A549 treated with DMSO at 1 μM for 4 hours (cell line): ENCODE measurements at places on chromosomes 3 and 15. TPM values are rescaled to one million over a fixed set of nuclear protein-coding genes. Genes with fewer than 3 reads are reported as not detected.

The LIPC gene
- total RNA-seq: 0.11 to 0.16 TPM in 2 of 5 replicates, not detected in the others

The ACP3 gene
- total RNA-seq: 0.02 TPM in 1 of 5 replicates, not detected in the others

The NR1I2 gene
- total RNA-seq: not detected in 5 replicates

The AEN gene
- total RNA-seq: 80.2 to 111 TPM (median 94.3 TPM) in 5 replicates

The KLHL6 gene
- total RNA-seq: not detected in 5 replicates

The SAMD7 gene
- total RNA-seq: not detected in 5 replicates

The P2RY1 gene
- total RNA-seq: 0.33 to 0.46 TPM (median 0.45 TPM) in 5 replicates

The SLC9A9 gene
- 0.17 to 0.48 TPM (median 0.21 TPM) in 4 of 5 replicates, not detected in the other for total RNA-seq

The COL6A5 gene
- not detected in 5 replicates for total RNA-seq

The PP2D1 gene
- not detected in 5 replicates for total RNA-seq

The AMIGO3 gene
- 0.48 to 0.91 TPM (median 0.61 TPM) in 5 replicates for total RNA-seq

The PAQR9 gene
- total RNA-seq: 2.9 to 4.0 TPM (median 3.4 TPM) in 5 replicates

The ARNT2 gene
- total RNA-seq: 16.8 to 20.6 TPM (median 18.4 TPM) in 5 replicates

The MNS1 gene
- 2.7 to 4.1 TPM (median 3.4 TPM) in 5 replicates for total RNA-seq

The KBTBD8 gene
- total RNA-seq: 0.47 to 0.74 TPM (median 0.63 TPM) in 5 replicates

The ITPKA gene
- total RNA-seq: 1.1 to 1.9 TPM (median 1.4 TPM) in 5 replicates

The PARP14 gene
- 10.4 to 12.2 TPM (median 11.0 TPM) in 5 replicates for total RNA-seq

The CCDC39 gene
- total RNA-seq: 0.13 TPM in 1 of 5 replicates, not detected in the others

The TLR9 gene
- 0.06 TPM in 1 of 5 replicates, not detected in the others for total RNA-seq

The ACTC1 gene
- total RNA-seq: 0.10 to 0.52 TPM (median 0.25 TPM) in 5 replicates

The SH2D7 gene
- not detected in 5 replicates for total RNA-seq

The ANKUB1 gene
- total RNA-seq: not detected in 5 replicates

The CCDC54 gene
- not detected in 5 replicates for total RNA-seq

The SYNPR gene
- not detected in 5 replicates for total RNA-seq

The GPR149 gene
- not detected in 5 replicates for total RNA-seq

The LRRC57 gene
- 9.9 to 14.0 TPM (median 12.4 TPM) in 5 replicates for total RNA-seq

The GOLGA6L24 gene
- not detected in 5 replicates for total RNA-seq

The NOX5 gene
- total RNA-seq: 0.12 to 0.48 TPM (median 0.20 TPM) in 5 replicates

The FEM1B gene
- 21.1 to 32.1 TPM (median 27.5 TPM) in 5 replicates for total RNA-seq

The THAP10 gene
- 5.0 to 6.8 TPM (median 6.6 TPM) in 5 replicates for total RNA-seq

The GPR156 gene
- 0.42 to 0.85 TPM (median 0.57 TPM) in 5 replicates for total RNA-seq

The FANCI gene
- total RNA-seq: 53.7 to 78.5 TPM (median 67.8 TPM) in 5 replicates

The LRRC15 gene
- 0.14 to 0.25 TPM (median 0.17 TPM) in 5 replicates for total RNA-seq

The GOLGA6L6 gene
- total RNA-seq: not detected in 5 replicates

The CYP19A1 gene
- 0.06 to 0.25 TPM (median 0.10 TPM) in 4 of 5 replicates, not detected in the other for total RNA-seq

The SKOR1 gene
- 0.03 to 0.04 TPM (median 0.03 TPM) in 3 of 5 replicates, not detected in the others for total RNA-seq

The PSTPIP1 gene
- total RNA-seq: not detected in 5 replicates

The GOLGA6D gene
- 0.11 to 0.12 TPM in 2 of 5 replicates, not detected in the others for total RNA-seq

The EOGT gene
- total RNA-seq: 8.6 to 14.3 TPM (median 10.8 TPM) in 5 replicates

The OXTR gene
- 7.8 to 11.7 TPM (median 10.2 TPM) in 5 replicates for total RNA-seq

The B3GNT5 gene
- total RNA-seq: 14.2 to 21.4 TPM (median 17.6 TPM) in 5 replicates

The LAMB2 gene
- 87.0 to 93.1 TPM (median 91.1 TPM) in 5 replicates for total RNA-seq

The SCAMP5 gene
- total RNA-seq: 12.3 to 15.8 TPM (median 14.0 TPM) in 5 replicates

The QARS1 gene
- 136 to 172 TPM (median 143 TPM) in 5 replicates for total RNA-seq

The SLC6A11 gene
- total RNA-seq: 0.03 to 0.07 TPM (median 0.05 TPM) in 4 of 5 replicates, not detected in the other

The TMC3 gene
- not detected in 5 replicates for total RNA-seq

The KIF15 gene
- total RNA-seq: 8.6 to 10.2 TPM (median 9.1 TPM) in 5 replicates

The ITGB5 gene
- 382 to 429 TPM (median 404 TPM) in 5 replicates for total RNA-seq

The HES1 gene
- 12.0 to 14.9 TPM (median 14.1 TPM) in 5 replicates for total RNA-seq

The IMPG2 gene
- 0.01 to 0.02 TPM (median 0.01 TPM) in 3 of 5 replicates, not detected in the others for total RNA-seq

The GREM1 gene
- 8.3 to 21.2 TPM (median 9.4 TPM) in 5 replicates for total RNA-seq

The TTBK2 gene
- total RNA-seq: 1.4 to 2.7 TPM (median 2.5 TPM) in 5 replicates

The LYZL4 gene
- total RNA-seq: not detected in 5 replicates

The C3orf20 gene
- 0.03 TPM in 2 of 5 replicates, not detected in the others for total RNA-seq

The PDIA5 gene
- total RNA-seq: 22.1 to 26.3 TPM (median 24.2 TPM) in 5 replicates
